CD4-positive, alpha-beta T cell treated with Interleukin-1 beta for 1 hour (primary cell): ENCODE measurements at places on chromosomes 16 and 17.

- DNase-seq: no peak
These were observed 308.7 kb downstream of the SEC14L1 start for GRCh38 chr17:77449373-77449907.

GRCh38 chr17:64216338-64217248, 46.5 kb downstream of the TEX2 start:
- DNase-seq: no peak

GRCh38 chr17:19332371-19333131, 30.0 kb downstream of the B9D1 start:
- no peak for DNase-seq

DNA sequence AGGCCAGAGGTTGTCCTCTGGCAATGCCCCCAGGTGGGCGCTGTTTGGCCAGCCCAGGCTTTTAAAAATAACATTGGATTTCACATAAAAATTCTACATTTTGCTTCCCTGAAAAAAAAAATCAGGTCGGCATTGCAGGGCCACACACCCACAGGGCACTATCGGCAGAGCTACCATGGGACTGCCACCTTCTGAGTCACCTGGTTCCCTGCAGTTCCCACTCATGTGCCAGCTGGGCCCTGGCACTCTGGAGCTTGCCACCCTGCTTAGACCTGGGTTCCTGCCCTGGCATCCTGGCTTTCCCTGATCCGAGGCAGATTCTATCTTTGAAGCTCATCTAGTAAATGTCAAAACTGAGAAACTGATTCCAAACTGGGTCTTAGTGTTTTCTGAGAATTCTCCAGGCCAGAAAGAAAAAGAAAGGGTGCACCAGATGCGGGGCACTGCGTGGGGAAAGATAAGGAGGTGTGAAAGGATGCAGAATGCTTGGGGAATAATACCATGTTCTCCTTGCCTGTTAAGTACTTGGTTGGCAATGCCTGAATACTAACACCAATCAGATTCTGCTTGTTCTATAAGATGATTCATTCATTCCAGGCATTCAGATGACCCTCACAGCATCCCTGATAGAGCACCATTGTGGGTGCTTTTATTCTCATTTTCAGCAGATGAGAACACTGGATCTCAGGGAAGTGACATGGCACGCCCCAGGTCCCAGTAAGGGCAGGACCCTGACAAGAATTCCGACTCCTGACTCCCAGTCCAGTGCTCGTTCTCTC, 51.8 kb downstream of the RAI1 start:
- DNase-seq: no peak

- peak; percentile 60 for DNase-seq
These were observed 184.8 kb upstream of the GSE1 start for GRCh38 chr16:85428168-85428898.
